ENCODE measurements at places on chromosomes 4 and X.

DNA sequence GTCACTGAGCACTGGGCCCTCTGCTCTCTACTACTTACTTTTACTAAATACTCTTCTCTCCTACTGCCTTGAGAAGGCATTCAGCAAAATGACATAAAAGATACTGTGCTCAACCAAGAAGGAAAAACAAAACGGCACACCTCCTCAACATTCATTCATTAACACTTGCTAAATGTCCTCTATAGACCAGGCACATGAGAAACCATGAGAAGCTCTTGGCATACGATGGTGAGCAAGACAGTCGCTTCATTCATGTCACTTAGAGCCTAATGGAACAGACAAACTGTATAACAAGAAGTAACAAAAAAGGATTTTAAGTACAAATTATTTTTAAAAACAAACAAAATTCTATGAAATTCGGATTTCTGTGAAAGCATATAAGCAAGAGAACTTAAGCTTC is 38.7 kb downstream of the COL25A1 start:
- no peak for DNase-seq

- no peak for DNase-seq
Observed at GRCh38 chr4:147822128-147822527, 90.2 kb downstream of the ARHGAP10 start.

- DNase-seq, result peak; percentile 18
Observed at GRCh38 chr4:128427832-128428366, 140.3 kb upstream of the PGRMC2 start.

DNA sequence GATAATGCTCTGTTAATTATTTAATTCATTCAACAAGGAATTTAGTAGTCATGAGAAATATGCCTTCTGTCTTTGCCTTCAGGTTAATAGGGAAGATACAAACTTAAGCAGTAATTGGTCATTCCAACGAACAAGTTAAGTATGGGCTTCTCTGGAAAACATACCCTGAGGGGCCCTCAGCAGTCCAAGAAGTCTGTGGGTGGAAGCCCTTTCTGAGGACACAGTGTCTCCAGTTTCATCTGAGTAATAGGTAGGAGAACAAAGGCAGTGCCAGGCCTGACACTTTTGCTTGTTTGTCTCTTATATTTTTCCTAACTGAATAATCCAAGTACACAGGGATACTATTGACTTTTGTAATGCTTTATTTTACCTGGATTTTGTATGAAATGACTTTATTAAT is 262.5 kb downstream of the FBXW7 start:
- no peak for DNase-seq

DNA sequence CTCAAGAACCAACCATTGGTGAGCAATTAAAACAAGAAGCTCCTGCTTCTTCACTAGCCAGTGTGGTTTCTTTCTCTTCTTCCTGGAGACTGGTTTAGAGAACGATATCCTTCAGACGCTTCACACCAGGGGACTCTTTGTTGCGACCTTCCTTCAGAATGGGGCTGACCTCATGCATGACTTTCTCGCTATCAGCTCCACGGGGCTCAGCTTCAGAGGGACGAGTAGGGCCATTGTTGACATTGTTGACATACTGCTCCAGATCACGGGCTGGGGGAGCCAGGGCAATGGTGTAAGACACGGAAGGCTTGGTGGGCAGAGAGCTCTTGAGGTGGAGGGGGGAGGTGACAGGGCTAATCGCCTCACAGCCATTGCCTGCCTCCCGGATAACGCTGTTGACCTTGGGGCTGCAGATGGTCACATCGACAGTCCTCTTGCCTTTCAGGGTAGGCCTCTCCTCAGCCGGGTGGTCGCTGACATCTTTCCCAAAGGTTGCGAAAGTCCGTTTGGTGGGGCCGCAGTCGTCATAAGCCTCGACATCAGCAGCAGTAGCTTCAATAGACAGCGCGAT is 113.8 kb downstream of the PCDH19 start:
- DNase-seq, result no peak

GRCh38 chr4:180636696-180637404 is 1606.4 kb upstream of the TENM3 start:
- DNase-seq, result no peak

- no peak for DNase-seq
Observed at GRCh38 chr4:101306225-101306624, 41.1 kb downstream of the PPP3CA start.

DNA sequence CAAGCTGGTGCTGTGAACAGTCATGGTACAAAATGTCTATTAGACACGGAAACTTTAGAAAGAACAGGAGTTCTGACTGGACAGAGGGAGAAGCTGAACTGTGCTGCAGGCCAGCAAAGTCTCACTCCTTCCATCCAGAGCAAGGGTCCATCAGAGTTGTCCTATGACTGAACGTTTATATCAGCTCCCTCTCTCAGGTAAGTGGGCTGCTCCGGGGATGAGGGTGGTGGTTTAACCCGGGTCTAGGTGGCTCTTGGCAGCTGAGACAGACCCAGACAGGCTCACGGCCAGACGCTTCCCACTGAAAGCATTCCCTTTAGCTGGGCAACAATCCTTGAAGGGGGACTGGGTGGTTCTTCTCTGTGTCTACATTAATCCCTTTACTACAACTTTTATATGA is 385.0 kb upstream of the SMIM31 start:
- DNase-seq, result no peak

GRCh38 chrX:116499780-116500179 is 37.0 kb upstream of the CT83 start:
- no peak for DNase-seq

DNA sequence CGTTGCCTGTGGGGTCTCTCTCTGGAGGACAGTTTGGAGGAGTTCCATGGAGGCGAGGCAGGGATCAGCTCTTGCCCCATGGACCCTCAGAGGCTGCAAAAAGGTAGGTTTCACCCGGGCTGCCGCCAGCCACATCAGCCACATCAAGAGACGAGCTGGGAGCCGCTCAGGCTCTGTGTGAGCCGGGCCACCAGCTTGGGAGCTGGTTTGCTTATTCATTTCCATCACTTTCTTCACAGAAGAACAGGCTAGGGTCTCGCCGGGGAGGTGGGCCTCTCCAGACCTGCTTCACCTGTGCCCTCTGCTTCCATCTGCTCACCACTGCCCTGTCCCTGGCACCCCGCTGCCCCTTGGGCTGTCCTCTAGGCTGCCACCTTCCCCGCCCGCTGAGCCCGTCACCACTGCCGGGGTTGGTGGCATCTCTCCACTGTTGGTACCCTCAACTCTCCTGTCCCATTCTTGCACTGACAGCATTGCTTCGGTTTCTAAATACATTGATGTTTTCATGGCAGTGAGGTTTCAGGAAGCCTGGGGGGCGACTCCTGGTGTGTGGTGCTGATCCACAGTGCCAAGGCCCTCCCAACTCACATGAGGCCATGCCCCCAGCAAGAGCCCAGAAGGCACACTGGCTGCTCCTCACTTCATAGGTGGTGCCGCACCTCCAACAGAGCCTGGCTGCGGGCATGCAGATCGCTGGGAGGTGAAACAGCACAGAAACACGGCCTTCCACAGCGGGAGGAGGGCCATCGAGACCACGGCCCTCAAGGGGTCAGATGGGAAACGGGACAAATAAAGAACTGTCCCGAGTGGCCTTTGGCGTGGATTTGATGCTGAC is 4.5 kb upstream of the TREX2 start:
- DNase-seq, result no peak

GRCh38 chr4:85734424-85734831 is 259.5 kb downstream of the ARHGAP24 start:
- no peak for DNase-seq

- no peak for DNase-seq
Observed at GRCh38 chrX:9019151-9019550, 14.8 kb downstream of the FAM9B start.

DNA sequence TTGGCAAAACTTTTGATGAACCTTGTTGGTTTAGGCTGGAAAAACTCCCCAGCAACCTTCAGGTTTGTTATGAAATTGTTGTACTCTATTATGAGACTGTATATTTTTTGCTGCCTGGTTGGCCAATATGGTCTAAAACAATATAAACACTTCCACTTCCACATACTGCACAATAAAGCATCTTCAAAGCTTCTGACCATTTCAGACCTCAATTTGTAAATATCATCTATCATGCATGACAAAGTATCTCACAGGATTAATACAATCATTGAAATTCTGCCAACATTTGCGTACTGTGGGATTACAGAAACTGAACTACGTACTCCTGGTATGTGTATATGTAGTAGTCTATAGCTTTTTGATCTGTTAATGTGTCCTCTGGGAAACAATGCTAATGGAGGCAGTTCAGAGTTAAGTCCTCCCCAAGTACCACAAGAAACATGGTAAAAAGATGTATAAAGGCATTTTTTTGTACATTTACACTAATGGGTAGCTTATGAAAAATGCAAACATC is 40.4 kb downstream of the GPC4 start:
- DNase-seq, result no peak

DNA sequence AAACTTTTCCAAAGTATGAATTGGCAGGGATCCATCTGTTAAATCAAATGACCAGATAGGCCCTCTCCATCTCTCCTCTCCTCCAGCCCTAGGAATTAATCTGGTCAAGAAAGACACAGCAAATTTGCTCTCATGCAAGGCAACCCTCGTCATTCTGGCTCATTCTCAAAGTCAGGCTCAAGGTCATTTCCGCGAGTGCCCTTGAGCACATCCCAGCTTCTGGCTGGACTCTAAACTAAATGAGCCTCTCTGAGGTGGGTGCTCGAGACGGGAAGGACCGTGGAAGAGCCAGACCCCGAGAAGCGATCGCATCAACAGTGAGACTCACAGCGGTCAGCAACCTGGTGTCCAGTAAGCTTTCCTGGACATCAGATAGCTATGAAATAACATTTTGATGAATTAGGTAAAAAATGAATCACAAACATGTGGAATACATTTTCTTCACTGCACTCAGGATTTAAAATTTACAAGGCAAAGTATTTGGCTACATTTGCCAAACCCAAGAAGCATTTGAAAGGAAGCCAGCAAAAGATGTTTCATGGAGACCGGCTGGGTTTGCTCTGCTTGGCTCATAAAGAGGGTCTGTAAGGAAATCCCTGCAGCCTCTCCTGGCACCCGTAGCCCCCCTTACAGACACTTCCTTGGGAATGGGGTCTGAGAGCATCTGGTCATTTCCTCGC is 121.0 kb downstream of the ENPP6 start:
- DNase-seq, result no peak

GRCh38 chr4:135741583-135741982 is 1540.0 kb upstream of the PABPC4L start:
- DNase-seq, result no peak

GRCh38 chr4:93467484-93468155 is 360.9 kb upstream of the ATOH1 start:
- no peak for DNase-seq

DNA sequence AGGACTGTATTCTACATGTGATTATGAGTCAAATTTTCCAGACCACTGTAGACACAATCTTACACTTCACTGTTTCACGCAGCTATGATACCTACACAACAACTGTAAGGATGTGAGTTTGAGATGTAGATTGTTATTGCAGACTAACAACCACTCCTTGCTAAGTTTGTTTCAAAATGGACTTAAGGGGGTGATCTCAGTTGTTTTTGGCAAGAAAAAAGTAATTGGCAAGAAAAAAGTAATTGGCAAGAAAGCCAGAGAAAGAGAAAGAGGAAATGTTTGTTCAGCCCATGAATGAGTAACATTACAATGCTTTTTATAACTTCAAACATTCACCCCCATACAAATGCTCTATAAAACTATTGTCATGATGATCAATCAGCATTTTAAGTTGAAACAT is 466.4 kb downstream of the DMD start:
- no peak for DNase-seq

DNA sequence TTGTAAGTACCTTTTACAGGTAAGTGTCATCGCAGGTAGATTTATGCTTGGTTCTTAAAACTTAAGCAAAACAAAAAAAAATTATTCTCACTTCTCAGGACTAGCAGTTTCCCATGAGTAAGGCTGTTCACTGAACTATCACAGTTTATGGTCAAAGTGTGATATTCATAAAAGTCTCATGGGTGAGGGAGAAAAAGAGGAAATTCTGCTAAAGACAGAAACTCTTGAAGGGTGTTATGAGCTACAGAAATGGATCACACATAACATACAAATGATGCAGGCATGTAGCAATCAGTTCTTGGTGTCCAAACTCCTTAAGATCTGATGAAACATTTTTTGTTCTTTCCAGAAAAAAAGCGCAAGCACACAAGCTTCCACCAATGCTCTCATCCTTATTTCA is 8.5 kb downstream of the RAB9A start:
- DNase-seq, result no peak

- DNase-seq, result no peak
Observed at GRCh38 chr4:178215763-178216162, 773.5 kb upstream of the AGA start.

GRCh38 chr4:183723561-183724228 is 64.6 kb downstream of the TRAPPC11 start:
- DNase-seq, result no peak

GRCh38 chr4:176645246-176645960 is 147.3 kb downstream of the VEGFC start:
- DNase-seq, result no peak

DNA sequence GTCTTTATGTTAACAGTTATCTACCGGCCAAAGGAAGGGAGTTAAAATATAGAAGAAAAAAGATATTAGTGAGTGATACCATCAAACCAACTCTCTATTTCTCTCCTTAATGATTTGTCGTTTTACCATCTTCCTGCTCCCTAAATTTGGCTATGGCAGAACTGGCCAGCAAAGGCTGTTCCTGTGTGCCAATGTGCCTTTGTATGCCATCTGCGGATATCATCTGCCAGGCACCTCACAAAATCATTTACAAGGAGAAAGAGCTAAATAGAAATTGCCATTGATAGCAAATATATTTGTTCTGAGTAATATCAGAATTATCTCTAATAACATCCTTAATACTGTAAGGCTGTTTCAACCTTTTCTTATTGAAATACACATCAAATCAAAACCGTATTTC is 22.4 kb downstream of the GPM6A start:
- no peak for DNase-seq

DNA sequence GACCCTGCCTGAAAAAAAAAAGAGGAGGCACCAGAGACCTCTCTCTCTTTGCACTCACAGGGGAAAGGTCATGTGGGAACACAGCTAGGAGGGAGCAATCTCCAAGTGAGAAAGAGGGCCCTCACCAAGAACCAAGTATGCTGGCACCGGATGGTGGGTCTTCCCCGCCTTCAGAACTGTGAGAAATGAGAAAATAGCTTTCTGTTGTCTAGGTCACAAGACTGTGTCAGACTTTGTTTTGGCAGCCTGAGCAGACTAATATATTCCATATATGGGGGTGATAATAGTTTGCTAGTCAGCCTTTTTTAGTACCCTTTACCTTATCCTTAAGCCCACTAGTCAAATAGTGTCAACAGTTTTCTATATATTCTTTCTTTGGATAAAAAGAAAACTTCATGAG is 193.0 kb downstream of the TRIML1 start:
- DNase-seq, result no peak

- no peak for DNase-seq
Observed at GRCh38 chr4:101604976-101605375, 185.6 kb upstream of the BANK1 start.

DNA sequence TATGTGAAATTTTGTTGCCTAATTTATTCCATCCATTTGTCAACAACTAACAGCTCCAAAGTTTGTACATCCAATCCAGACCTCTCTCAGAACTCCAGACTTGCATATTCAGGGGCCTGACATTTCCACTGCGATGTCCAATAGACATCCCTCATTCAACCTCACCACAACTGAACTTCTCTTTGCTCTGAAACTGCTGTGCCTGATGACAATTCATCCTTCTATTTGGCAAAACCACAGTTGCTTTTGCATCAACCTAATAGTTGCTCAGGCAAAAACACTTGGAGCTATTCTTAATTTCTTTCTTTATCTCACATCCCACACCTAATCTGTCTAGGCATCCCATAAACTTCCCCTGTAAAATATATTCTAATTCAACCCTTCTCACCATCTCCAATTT is 56.5 kb downstream of the ANTXR2 start:
- DNase-seq, result no peak

Data from NCI-H2081 treated with DMSO at 0.1 percent for 48 hours (cell line).